HT-29 (cell line): ENCODE measurements at places on chromosomes 5 and 9. TPM values are rescaled to one million over a fixed set of nuclear protein-coding genes. Genes with fewer than 3 reads are reported as not detected.
A peak's percentile ranks its signal among the peaks of the same experiment; 100 is the strongest.

GRCh38 chr5:17216974-17217492 lies 398 bp upstream of the BASP1 start:
- DNase-seq: no peak

Gene STPG3
- total RNA-seq: not detected in 2 replicates

GRCh38 chr9:17669206-17669605 lies 90.3 kb downstream of the SH3GL2 start:
- DNase-seq: no peak

DNA sequence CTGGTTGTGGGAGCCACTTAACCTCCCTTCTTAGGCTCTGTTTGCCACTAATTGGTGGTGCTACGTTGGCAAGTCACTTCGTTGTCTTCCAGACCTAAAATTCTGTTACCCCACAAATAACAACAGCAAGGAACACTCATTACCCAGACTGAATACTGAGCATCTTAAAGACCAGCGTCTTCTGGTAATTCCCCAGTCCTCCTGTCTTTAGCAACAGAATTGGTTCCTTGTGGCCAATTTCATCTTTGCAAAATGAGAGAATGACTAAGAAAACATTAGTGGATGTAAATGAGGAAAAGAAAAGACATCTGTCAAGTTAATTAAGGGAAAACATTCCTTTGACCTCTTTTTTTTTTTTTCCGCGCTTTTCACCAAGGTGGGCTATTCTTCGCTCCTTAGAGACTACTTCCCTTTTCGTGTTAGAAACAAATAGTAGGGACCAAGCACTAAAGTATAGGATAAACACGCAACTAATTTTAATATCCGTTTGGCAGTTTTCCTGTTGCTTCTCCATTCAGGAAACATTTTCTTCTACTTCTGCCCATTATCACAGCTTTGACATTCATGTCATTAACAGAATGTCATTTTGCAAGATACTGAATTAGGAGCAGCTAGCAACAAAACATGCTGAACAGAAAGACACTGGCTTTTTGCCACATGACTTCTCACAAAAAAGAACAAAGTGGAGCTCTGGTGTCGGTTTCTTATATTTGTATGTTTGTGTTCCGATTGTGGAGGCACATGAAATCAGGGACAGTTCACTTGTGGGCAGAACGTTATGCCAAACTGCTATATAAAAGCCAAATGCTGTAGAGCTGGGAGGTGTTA lies 154.2 kb downstream of the CD180 start:
- DNase-seq: no peak

Gene TOR4A
- 210 and 226 TPM in 2 replicates for total RNA-seq

DNA sequence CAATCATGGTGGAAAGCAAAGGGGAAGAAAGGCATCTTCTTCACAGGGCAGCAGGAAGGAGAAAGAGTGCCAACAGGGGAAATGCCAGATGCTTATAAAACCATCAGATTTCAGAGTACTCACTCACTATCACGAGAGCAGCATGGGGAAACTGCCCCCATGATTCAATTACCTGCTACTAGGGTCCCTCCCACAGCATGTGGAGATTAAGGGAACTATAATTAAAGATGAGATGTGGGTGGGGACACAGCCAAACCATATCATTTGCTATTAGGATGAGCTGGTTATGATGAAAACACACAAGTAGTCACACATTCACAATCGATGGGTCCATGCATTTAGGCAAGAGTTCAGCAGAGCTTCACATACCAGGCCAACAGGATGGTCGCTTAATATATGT lies 469.0 kb downstream of the PDE4D start:
- DNase-seq: no peak

DNA sequence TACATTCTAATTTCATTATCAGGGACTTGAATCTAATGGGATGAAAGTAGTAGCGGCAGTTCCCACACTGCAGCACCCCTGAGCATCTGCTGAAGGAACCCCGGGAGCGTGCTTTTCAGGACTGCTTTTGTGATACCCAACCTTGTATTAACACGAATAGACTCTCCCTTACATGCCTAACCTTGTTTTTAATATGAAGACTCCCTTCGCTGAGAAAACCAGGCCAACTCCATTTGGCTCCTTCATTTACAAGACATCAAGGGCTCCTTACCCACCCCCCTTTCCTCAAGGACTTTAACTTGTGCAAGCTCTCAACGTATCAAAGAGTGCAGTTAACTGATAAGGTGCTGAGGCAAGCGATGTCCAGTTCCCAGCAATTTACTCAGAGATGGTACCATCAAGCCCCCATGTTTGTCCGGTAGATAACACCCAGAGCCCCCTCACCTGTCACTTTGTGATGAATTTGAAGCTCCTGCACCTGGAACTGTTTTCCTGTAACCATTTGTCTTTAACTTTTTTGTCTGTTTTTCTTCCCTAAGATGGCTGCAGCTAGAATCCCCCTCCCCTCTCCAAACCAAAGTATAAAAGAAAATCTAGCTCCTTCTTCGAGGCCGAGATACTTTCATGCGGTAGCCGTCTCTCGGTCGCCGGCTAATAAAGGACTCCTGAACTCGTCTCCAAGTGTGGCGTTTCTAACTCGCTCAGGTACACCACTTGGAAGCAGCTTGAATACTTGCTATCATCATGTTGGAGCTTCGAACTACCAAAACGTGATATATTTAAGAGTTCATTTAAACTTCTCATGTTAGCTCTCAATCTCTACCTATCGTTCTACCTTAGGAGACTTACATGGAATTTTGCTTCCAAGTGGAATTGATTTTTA lies 10.7 kb downstream of the HNRNPH1 start:
- no peak for DNase-seq

DNA sequence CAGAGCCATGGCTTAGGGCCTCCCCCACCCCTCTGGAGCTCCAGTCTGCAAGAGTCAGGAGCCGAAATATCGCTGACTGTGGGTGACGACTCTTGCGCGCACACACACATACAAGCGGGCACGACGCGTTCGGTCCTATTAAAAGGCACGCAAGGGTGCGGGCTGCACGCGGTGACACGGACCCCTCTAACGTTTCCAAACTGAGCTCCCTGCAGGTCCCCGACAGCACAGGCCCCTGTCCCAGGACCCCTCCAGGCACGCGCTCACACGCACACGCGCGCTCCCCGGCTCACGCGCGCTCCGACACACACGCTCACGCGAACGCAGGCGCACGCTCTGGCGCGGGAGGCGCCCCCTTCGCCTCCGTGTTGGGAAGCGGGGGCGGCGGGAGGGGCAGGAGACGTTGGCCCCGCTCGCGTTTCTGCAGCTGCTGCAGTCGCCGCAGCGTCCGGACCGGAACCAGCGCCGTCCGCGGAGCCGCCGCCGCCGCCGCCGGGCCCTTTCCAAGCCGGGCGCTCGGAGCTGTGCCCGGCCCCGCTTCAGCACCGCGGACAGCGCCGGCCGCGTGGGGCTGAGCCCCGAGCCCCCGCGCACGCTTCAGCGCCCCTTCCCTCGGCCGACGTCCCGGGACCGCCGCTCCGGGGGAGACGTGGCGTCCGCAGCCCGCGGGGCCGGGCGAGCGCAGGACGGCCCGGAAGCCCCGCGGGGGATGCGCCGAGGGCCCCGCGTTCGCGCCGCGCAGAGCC lies at the start of gene GRIN1:
Gene GRIN1 (plus strand): TSS at position 433 of the 746 bp plus-strand sequence. CDS start 333 bp downstream, outside the sequence.
- DNase-seq: no peak

GRCh38 chr5:139636975-139637408 lies 11.2 kb upstream of the CXXC5 start:
- peak; percentile 37 for DNase-seq
